ENCODE measurements at places on chromosomes 7 and 10.
A peak's percentile ranks its signal among the peaks of the same experiment; 100 is the strongest.

- no peak for DNase-seq
These were observed 5.3 kb downstream of the MCMBP start for GRCh38 chr10:119867317-119867716.

DNA sequence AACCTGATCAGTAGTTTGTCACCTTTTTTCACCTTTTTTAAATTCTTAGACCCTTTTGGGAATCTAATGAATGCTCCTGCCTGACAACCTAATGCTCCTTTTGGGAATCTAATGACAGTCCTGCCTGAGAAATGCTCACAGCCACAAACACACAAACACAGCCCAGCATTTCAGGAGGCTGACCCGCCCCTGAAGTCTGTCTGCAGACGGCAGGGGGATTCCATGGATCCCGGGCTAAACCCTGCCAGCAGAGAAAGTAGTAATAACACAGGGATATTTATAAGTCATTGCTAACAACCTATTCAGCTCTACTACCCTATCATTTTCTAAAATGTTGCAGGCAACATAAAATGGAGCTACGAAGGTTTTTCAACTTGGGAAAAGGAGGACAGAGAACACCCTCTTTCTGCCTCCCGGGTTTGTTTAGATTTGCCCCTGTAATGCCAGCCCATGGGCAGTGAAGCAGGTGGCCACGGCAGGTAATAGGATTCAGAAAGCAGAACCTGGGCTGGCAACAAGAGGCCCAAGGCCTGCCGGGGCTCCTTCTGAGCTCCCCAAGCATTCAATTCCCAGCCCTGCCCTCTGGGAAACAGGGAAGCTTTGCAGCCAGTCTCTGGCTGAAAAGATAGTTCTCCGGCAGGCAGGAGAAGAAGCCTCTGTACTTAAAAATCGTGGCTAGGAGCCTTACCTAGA, 65.2 kb downstream of the CREB3L2 start:
- no peak for DNase-seq

DNA sequence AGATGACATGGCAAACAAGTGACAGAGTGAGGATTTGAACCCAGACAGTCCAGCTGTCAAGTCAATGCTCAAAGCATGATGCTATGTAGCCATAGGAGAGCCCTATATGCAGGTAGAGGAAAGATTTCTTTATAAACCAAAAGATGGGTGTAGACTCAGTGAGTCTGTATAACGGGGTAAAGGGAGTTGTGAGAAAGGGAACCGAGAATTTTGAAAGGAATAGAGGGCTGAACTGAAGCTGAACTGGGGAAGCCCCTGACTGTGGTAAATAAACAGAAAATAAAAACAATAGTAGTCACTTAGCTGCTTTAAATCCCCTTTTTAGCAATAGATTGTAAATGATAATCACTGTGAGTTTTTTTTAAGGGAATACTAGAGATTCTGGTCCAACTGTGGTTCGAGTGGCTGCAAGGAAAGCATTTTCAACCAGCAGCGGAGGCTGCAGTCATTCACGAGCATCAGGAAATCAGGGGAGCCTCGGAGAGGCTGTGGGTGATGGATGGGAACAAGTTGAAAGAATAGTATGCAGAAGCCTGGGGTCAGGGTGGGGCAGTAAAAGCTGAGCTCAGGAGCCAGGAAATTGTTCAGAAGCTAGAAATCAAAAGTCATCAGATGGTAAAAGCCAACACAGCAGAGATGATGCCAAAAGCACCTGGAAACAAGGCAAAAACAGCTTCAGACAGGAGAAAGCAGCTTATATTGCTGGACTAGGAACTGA, 393.5 kb downstream of the GFRA1 start:
- DNase-seq = no peak

- DNase-seq = no peak
These were observed 3.1 kb upstream of the HOXA4 start for GRCh38 chr7:27133409-27134231.

- no peak for DNase-seq
These were observed 176.0 kb downstream of the NOC3L start for GRCh38 chr10:94186722-94187121.

GRCh38 chr7:102024769-102025391, 207.5 kb downstream of the CUX1 start:
- no peak for DNase-seq

- no peak for DNase-seq
These were observed 26.9 kb downstream of the SLC25A28 start for GRCh38 chr10:99593312-99593711.

DNA sequence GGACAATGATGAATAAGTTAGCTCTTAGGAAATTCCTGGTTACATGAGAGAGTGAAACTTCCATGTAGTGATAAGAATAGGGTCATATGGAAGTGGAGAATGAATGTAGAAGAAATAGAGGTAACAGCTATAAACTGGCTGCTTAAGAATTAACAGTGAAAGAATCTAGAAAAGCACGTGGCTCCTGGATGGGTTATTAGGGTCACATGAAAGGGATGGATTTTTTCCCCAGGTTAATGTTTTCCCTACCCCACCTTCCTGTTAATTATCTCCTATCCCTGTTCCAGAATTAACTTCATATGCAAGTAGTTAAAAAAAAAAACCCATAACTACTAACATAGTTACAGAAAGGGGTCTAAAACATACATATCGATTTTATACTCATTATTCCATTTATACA, 58.0 kb downstream of the ANKIB1 start:
- no peak for DNase-seq

DNA sequence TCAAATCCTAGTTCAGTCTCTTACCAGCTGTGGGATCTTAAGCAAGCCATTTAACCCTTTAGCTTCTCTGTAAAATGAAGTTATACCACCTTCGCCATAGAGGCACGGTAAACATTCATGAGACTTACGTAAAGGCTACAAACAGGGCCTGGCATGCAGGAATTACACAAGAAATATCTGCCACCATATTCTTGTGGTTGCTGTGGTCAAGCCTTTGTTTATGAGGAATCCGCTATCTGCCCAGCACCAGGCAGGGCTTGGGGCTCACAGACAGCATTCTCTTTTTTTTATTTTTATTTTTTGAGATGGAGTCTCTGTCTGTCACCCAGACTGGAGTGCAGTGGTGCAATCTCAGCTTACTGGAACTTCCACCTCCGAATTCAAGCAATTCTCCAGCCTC, 9.9 kb downstream of the AIFM2 start:
- no peak for DNase-seq

DNA sequence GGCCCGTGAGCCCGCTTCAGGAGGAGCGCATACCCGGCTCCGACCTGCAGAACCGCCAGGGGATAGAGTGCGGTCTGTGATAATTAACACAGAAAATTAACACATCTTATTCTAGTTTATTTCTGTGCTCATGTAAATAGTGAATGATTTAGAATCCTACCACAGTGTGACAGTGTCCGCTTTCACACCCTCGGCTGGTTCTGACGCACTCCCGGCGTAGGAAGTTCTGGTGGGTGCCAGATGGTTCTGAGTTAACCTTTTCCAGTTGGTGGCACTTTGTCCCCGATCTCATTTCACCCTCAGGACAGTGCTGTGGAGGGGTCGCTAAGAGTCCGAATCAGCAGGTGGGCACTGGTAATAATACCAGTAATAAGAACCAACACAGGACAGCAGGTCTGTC, 28.3 kb upstream of the FXYD4 start:
- no peak for DNase-seq

DNA sequence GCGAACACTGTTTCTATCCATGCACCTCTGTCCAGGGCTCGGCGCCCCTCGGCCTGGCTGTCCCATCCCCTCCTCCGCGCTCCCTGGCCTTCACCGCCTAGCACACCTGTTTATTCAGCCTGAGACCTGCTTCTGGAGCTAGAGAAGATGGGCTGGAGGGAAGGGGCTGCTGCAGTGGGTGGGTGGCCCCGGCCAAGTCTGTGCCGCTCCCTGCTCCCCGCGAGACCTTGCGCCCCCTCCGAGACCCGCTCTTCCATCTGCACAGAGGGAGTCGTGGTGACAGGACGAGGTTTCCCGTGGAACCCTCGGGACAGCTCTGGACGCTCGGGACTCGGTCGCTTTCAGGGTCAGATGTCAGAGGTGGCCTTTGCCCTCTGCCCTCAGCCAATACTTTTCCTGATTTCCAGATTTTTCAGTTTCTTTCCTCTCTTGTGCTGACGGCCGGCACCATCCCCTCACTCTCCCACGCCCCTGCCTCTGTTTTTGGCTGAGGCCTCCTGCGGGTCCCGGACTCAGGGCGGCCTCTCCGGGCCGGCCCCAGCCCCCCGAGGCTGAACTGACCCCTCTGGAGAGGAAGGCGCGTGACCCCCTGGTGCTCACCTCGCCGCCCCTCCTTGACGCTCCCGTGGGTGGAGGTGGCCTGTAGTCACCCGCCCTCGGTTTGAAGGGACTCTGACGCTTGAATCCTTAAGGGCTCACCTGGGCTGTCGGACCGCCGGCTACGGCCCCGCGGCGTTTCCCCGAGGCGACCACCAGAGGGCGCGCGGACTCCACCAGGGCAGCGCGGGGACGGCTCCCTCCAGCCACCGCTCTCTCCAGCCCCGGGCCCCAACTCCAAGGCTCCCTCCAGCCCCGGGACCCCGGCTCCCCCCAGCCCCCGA, 15.6 kb downstream of the SHH start:
- DNase-seq = peak; percentile 24

DNA sequence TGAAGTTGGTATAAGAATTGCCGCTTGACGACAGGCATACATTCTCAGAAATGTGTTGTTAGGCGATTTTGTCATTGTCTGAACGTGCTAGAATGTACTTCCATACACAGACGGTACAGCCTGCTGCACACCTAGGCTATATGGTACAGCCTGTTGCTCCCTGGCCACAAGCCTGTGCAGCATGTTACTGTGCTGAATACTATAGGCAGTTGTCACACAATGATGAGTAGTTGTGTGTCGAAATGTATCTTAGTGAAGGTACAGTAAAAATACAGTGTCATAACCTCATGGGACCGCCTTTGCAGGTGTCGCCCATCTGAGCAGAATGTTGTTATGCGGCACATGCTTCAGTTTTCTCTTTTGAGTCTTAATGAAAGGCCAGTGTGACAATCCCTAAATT, 66.5 kb downstream of the SHH start:
- DNase-seq = no peak

GRCh38 chr7:74006032-74006431, 21.9 kb upstream of the ELN start:
- DNase-seq = no peak

DNA sequence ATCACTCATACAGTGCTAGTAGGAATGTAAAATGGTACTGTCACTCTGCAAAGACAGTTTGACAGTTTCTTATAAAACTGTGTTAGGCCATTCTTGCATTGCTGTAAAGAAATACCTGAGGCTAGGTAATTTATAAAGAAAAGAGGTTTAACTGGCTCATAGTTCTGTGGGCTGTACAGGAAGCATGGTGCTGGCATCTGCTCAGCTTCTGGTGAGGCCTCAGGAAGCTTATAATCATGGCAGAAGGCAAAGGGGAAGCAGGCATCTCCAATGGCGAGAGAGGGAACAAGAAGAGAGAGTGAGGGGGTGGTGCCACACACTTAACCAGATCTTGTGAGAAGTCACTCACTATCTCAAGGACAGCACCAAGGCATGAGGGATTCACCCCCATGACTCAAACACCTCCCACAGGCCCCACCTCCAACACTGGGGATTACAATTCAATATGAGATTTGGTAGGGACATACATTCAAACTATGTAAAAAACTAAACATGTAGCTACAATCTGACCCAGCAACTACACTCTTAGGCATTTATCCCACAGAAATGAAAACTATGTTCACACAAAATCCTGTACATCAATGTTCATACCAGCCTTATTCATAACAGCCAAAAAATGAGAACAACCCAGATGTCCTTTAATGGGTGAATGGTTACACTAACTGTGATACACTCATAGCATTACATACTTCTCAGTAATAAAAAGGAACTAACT, 5.0 kb downstream of the ALDH18A1 start:
- no peak for DNase-seq

DNA sequence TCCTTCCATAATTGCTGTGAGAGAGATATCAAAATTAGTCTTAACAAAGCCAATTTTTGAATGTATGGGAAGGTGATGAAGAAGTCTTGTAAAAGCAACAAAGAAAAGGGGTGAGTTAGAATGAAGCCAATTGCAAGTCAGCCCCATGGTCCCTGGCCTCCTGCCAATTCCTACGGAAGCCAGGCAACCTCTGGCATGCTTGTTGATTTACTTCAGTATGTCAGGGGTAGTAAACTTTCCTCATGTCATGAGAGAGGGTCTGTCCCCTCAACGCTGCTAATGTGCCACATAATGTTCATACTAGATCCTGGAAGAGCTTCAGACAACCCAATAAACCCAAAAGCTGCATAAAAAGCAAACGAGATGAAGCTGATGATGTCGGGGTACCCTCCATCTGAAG, 159.1 kb upstream of the YAE1 start:
- no peak for DNase-seq

- DNase-seq = no peak
These were observed 80.0 kb downstream of the NRCAM start for GRCh38 chr7:108376206-108376605.

GRCh38 chr10:20970708-20971107, 73.6 kb upstream of the NEBL start:
- no peak for DNase-seq

DNA sequence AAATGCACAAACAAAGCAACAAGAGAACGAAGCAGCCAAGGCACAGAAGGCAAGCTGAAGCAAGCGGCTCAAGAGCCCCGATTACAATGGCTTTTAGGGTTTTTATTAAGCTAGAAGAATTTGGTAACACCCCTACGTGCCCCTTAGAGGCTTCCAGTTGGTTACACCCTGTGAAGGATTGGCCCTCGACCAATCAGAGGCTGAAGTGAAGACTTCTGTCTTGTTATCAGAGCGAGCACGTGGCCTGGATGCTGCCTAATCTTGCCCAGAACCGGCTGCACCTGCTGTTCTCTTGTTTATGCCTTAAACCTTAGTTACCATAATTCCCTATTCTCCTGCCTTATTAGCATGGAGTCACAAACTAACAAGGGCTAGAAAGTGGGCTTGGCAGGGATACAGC, 21.4 kb downstream of the KCNK18 start:
- no peak for DNase-seq

DNA sequence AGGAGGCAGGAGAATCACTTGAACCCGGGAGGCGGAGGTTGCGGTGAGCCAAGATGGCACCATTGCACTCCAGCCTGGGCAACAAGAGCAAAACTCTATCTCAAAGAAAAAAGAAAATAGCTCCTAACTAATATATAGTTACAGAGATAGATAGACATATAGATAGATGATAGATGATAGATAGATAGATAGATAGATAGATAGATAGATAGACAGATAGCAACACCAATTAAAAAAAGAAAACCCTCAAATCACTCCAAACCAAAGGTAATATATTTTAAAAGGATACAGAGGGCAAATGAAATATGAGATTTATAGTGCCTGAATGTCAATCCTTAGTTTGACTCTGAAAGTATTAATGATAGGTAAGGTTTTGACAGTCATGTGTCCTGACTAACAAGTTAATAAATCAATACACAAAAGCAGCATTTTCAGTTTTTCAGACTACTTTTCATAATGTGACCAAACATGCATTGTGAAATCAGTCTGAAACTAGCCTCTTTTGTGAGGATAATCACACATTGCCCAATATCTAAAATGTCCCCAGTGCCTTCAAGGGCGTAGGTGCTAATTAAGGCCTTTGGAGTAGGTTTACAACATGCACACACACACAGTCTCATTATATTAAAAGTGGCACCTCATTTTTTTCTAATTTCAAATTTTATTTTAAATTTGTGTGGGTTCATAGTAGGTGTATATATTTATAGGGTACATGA, 61.2 kb downstream of the BPGM start:
- DNase-seq = no peak

- no peak for DNase-seq
These were observed 9.7 kb downstream of the FHIP2A start for GRCh38 chr10:114831186-114831867.
